Stimulated activated CD8-positive, alpha-beta memory T cell treated with anti-CD3 and anti-CD28 coated beads, Interleukin-4, amount 100 ng/mL, for 1 hour (primary cell): ENCODE measurements at places on chromosomes 1 and 21.

DNA sequence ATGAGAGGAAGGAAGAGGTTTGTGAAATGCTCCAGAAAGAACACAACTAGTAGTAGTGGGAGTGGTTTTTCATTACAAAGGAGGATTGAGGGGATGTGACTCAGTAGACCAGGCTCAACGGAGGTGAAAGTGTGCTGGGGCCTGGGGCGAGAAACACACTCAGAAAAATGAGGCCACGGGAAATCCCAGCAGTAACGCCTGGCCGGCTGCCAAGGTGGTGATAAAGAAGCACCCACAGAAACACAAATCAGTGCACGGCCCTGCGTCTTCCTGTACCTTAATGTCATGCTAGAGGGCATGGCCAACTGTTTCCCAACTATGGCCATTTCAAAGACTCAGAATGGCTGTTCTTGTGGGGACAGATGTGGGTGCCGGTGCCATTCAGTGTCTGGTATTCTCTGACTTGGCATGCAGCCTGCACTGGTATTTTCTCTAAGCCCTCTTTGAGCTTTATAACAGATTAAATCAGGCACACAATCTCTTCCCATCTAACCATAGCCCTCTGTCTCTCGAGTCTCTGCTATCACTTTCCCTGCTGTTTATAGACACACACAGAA, 38.2 kb downstream of the URB2 start:
- peak; percentile 54 for DNase-seq

- DNase-seq, result no peak
These were observed 122.5 kb downstream of the TBX19 start for GRCh38 chr1:168403140-168403539.

- DNase-seq, result no peak
These were observed 250.9 kb upstream of the PBX1 start for GRCh38 chr1:164308101-164308500.

- no peak for DNase-seq
These were observed 79.6 kb downstream of the PSMG1 start for GRCh38 chr21:39103689-39104088.

DNA sequence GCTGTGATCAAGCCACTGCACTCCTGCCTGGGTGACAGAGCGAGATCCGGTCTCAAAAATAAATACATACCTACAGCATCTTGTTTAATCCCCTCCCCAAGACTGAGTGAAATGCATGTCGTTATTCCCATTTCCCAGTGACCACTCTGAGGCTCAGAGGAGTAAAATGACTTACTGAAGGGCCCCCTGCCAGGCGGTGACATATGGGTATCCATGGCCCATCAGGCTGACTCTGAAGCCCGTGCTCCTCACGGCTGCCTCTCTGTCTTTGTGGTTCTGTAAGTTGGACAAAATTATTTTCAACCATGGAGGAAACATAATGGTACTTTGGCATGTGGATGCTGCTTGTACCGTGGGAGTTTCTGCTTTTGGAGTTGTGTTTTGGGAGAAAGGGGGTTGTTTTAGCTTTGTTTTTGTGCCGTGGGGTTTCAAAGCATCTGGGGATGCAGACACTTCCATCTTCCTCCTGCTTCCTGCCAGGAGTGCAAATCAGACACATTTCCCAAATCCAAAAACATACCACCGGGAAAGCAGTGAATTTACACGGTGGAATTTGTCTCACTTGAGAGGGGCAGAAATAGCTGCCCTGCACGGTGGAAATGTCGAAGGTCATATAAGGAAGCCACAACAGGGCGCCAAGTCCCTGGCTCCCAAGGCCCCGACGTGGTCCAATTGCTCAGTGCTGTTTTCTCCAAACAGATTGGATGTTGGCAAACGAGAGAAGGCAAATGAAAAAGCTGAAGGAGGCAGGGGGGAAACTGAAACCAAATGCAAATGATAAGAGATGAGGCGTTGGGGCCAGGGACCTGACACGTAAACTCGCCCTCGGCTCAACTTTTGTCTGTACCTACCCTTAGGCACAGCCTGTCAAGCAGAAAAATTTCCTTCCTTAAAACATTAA, 17.1 kb upstream of the PINK1 start:
- DNase-seq, result no peak

GRCh38 chr1:150557813-150558212, 8.6 kb downstream of the ADAMTSL4 start:
- DNase-seq, result no peak

GRCh38 chr1:223828162-223828848, 17.4 kb downstream of the TP53BP2 start:
- DNase-seq, result no peak

- DNase-seq, result no peak
These were observed 28.0 kb downstream of the MACO1 start for GRCh38 chr1:25458541-25459298.

- DNase-seq, result no peak
These were observed 213.2 kb upstream of the KIAA0040 start for GRCh38 chr1:175405766-175406165.

DNA sequence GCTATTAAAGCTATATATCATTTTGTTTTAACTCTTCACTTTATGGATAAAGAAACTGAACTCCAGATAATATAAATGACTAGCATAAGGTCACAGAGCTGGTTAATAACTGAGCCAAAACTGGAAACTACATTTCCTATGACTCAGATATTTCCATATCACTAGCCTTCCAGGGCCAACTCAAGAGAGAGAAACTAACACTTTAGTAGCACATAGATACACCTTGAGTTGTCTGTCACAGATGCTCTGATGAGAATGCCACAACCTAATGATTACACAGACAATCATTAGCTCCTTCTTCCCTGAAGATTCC, 40.7 kb downstream of the NME7 start:
- DNase-seq, result no peak

- peak; percentile 52 for DNase-seq
These were observed 896 bp upstream of the DUSP10 start for GRCh38 chr1:221742555-221743415.

- DNase-seq, result no peak
These were observed 23.4 kb downstream of the BCAR3 start for GRCh38 chr1:93658188-93658587.

DNA sequence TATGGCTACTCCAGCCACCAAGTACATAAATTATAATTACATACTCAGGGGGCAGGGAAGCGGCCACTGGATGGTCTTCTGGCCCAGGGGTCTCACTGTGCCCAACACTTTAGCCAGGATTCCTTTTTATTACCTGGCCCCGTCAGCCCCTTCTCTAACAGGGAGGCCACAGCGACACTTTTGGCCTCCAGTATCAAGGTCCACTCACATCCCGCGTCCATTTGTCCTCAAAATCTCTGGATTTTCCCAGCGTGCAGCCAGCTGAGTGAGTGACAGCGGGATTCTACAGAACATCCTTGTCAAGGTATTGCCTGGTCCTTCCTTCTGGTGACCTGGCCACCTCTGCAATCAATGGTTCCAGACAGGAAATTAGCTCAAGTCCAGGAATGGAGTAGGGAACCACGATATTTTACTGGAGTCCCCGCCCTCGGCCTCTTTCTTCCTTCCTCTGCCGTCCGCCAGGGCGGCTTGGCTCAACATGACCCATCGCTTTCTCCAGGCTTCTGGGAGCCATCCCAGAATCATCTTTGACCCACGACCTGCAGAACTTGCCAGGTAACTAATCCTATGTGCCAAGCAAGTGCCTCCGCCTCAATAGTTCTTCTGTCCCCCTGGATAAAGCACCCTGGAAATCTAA, 2.7 kb upstream of the COL6A2 start:
- no peak for DNase-seq

GRCh38 chr1:28178690-28179485, 2.4 kb upstream of the PTAFR start:
- DNase-seq, result no peak

- no peak for DNase-seq
These were observed 20.9 kb downstream of the SDC3 start for GRCh38 chr1:30887485-30888315.

DNA sequence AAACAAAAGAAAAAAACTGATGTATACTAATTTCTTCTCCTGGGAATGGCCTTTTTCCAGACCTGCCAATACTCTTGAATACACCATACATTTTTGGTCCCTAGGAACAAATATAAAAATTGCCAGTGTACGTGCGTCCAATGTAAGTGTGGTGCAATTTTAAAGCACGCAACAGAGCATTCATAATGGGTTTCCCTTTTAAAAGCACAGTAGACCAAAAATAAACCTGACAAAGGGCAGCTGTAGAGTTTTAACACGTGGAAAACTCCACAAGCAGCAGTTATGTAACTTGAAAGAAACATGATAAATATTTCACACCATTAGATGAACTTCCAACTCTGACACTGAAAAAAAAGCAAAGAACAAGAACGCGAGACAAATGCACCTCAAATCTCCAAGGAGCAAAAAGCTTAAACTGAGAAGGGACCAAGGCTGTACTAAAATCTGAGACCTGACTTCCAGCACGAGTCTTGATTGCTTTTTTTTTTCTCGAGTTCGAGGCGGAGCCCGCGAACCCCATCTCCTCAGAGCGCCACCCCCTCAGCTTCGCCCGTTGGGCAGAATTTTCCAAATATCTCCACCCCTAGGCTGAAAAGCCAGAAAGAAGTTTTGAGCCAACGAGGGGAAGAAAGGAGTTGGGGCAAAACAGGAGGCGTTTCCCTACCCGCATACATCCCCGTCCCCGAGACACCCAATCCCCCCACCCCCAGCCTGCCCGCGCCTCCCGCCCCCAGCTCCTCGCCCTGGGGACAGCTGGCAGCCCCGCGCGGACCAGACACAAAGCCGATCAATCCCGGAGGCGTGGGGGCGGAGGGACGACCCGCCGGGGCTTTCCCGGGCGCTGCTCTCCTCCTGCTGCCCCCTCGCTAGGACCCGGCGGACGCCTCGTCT, at the start of gene JAM2:
Gene JAM2, plus strand, starts transcription at position 599 of the 891 bp plus-strand sequence. CDS start 564 bp downstream, outside the sequence.
- DNase-seq, result no peak

- DNase-seq, result no peak
These were observed 181.0 kb upstream of the KLHDC7A start for GRCh38 chr1:18299441-18300338.

DNA sequence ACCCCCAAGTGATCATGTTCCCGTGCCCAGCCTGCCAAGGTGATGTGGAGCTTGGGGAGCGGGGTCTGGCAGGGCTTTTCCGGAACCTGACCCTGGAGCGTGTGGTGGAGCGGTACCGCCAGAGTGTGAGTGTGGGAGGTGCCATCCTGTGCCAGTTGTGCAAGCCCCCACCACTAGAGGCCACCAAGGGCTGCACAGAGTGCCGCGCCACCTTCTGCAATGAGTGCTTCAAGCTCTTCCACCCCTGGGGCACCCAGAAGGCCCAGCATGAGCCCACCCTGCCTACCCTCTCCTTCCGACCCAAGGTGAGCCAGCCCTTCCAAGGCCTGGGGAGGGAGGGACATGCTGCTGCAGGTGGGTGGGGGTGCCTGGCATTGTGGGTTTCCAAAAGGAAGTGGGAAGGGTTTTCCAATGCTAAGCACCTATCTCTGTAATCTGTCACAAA, 2.3 kb downstream of the TRIM46 start:
- DNase-seq, result no peak

DNA sequence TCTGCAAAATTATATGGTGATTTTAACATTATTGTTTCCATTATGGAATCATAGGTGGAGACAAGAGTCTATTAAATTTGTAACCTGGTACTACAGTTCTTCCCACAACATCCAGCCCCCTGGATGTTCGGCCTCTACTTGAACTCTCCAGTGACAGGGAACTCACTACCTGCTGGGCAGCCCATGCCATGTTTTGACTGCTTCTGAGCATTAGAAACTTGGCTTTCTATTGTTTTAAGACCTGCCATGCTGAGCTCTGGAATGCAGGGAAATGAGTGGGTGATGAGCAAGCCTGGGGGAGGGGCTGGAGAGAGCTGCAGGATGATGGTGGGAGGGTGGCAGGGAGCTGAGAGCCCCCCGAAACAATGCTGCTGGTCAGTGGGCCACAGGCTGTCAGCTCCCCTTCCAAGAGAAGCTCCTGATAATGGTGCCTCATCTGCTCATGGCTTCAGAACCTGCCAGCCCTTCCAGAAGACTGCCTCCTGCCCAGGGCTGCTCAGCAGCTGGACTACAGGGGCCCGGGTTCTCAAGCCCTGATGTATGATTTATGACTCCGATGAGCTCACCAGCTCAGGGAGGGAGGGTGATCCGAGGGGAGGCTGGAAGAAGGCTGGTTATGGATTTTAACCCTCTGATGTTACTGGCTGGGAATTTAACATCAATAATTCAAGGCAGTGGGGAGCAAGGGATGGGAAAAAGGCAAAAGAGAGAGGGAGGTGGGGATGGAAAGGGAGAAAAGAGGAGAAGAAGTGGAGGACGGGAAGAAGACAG, 205.0 kb downstream of the HIVEP3 start:
- DNase-seq, result no peak

DNA sequence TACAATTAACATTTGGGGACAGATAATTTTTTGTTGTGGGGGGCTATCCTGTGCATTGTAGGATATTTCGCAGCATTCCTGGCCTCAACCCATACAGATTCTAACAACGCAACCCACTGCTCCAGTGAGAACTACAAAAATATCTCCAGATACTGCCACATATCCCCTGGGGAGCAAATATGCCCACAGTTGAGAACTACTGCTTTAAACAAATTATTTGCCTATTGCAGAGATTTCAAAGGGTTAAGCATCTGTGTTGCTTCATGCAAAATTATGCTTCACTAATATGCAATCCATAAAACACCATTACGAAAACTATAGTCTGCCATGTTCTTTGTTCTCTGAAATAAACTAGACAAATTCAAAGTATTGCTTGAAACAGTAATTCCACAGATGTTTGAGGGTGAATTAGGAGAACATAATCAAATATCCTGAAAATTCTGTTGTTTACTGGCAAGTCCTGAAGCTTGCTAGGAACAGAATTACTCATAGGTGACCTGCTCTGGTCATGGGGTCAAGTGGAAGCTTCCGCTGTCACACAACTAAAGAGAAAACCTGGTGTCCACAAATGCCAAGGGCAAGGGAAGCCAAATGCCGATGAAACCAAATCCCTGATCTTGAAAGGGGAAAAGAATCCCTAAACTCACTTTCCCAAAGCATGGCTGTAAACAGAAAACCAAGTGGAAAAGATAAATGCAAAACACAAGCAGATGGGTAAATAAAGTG, 149.4 kb downstream of the RERE start:
- no peak for DNase-seq

- peak; percentile 67 for DNase-seq
These were observed 3.5 kb upstream of the RIMS3 start for GRCh38 chr1:40668769-40669525.

GRCh38 chr21:39153373-39153772, 29.9 kb downstream of the PSMG1 start:
- no peak for DNase-seq
